Vagina (tissue), 2 donors: ENCODE measurements at places on chromosomes 5 and 9. TPM values are rescaled to one million over a fixed set of nuclear protein-coding genes. Genes with fewer than 3 reads are reported as not detected.

DNA sequence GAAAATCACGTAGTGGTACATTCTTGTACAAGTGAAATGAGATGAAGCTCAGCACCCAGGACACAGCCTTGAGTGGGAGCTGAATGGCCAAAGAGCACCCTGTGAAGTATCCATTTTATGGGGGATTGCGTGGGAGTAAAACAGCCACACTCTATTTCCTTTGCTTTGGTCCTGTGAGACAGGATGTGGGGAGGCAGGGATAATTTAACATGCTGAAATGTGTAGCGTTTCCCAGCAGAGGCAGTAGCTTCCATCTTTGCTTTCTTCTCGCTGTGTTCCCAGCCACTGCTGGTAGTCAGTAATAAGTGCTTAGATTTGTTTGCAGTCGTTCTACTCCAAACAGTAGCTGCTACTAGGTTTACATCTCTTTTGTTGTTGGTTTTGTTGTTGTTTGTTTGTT lies 4.4 kb downstream of the IL31RA start:
- no peak for DNase-seq

GRCh38 chr5:149224282-149224681 lies 47.4 kb upstream of the AFAP1L1 start:
- DNase-seq: no peak

DNA sequence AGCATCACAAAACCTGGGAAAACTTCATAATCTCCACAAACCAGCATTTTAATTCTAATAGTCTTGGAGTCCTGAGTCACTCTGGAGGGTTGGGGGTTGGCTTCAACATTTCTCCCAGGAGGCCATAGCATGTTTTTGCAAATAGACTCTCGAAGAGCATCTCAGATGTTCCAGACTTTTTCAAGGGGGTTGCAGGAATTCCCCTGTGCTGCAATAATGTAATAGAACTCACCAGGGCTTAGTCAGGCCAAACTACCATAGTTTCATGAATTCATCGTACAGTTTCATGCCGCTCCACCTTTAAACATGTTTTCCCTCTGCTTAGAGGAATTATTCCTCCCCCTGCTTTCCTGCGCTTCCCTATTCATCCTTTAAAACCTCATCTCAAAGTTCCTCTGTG lies 499.5 kb upstream of the KLF4 start:
- no peak for DNase-seq

- no peak for DNase-seq
These were observed 57.2 kb downstream of the WDR70 start for GRCh38 chr5:37436146-37436934.

DNA sequence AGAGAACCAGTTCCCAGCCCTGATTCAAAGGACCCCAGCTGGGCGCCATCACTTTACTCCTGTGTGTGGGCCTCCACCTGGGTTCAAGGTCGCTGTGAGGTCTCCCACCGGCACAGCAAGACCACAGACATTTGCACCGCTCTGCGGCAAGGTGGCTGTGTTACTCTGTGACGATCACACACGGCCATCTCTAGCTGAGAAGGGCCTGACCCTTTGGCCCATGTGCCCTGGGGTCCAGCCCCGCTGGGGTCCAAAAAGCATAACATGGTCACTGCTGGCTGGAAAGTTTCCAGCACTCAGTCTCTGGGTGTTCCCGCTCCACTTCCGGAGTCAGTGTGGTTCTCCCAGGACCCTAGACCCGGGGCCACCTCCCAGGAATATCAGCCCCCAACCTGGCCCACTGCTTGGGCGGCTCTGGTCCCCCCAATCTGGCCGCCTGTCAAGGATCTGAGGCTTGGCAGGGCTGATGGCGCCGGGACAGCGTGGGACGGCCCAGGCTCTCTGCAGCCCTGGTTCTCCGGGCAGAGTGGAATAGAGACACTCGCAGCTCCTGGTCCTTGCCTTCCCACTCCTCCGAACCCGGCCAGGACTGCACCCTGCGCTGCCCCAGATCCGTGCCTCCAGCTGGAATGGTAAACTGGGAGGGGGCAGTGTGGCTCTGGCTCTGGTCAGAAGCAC lies 3.9 kb upstream of the LMX1B start:
- DNase-seq: no peak

GRCh38 chr5:151068433-151069197 lies 12.2 kb downstream of the TNIP1 start:
- DNase-seq: no peak

DNA sequence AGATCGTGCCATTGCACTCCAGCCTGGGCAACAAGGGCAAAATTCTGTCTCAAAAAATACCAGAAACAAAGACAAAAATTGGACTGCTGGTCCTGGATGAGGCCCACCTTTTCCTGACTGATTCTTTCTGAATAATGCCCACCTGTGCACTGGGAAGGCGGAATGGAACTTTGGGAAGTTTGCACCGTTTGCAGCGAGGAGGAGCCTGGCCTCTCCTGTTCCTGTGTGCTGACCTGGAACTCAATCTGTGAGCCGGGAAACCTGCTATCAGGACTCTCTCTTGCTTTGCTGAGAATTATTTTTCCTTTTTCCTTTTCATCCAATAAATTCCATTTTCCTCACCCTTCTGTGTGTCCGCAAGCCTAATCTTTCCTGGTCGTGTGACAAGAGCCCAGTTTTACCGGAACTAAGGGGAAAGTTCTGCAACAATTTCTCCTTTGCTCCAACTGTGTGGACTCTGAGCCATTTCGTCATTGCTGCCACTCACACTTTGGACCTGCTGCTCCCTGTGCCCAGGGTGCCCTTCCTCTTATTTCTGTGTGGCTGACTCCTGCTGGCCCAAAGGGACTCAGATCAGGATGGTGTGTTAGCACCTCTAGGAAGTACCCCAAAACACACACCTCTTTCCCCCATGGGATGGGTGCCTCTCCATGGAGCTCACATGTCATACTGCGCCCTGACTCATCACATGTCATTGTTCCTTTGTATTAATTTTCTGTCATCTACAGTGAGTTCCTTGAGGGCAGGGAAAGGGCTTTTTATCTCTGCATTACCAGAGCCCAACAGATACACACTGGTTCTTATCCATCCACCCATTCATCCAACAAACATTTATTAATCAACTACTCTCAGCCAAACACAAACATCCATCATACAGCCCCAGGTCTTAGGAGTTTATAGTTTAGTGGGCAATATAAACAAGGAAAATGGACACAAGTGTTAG lies 4.7 kb upstream of the GLRX start:
- no peak for DNase-seq

GRCh38 chr5:52844885-52845284 lies 57.2 kb downstream of the ITGA1 start:
- DNase-seq: no peak

GRCh38 chr5:9329125-9329524 lies 216.8 kb downstream of the SEMA5A start:
- DNase-seq: no peak

DNA sequence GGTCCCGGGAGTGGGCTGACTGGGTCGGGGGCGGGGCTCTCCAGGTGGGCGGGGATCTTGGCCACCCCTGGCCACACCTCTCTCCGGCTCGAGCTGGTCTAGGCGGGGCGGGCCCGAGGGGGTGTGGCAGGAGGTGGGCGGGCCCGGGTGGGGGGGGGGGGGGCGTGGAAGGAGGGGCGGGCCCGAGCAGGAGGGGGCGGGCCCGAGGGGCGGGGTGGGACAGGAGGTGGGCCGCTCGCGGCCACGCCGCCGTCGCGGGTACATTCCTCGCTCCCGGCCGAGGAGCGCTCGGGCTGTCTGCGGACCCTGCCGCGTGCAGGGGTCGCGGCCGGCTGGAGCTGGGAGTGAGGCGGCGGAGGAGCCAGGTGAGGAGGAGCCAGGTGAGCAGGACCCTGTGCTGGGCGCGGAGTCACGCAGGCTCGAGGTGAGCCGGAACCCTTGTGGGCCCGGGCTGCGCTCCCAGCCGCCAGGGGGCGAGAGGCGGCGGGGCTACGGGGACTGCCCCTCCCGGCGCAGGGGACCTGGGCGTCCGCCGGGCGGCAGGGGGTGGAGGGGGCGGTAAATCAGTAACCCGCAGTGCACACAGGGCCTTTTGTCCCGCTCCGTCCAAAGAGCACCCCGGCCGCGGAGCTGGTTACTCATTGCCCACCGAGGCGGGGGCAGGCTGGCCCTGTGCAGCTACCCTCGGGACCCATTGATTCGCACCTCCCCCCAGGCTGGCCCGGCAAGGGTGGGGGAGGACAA lies at the start of gene FGFR4:
TSS of gene FGFR4 (plus strand) at position 262 of the 744 bp plus-strand sequence. CDS start 2,688 bp downstream, outside the sequence.
- no peak for DNase-seq

GRCh38 chr9:137811283-137811870 lies 66.2 kb upstream of the CACNA1B start:
- DNase-seq: no peak

- DNase-seq: no peak
These were observed 221.3 kb upstream of the KLF9 start for GRCh38 chr9:70635790-70636189.

The NR6A1 gene
- total RNA-seq: 1.2 TPM

The REXO4 gene
- 17.2 TPM for total RNA-seq

The C5orf63 gene
- total RNA-seq: 0.98 TPM

The SPINK13 gene
- total RNA-seq: not detected
